T1000 (cell line): ENCODE measurements at places on chromosomes 2 and 18.

DNA sequence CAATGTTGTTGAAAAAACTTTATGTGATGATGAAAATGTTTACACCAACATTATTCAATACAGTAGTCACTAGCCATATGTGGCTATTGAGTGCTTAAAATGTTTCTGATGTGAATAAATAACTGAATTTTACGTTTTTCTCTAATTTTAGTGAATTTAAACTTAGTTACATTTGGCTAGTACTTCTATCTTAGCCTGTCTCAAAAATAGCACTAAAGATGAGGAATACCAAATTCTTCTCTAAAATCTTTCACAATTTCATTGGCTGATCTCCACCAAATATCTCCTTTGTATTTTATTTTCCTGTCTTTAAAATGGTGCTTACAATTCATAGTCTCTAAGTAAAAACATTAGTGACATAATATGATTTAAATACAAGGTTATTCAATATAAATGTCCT, 83.7 kb upstream of the RND3 start:
- DNase-seq: no peak

GRCh38 chr18:62017618-62018017, 124.8 kb upstream of the RNF152 start:
- DNase-seq: no peak

DNA sequence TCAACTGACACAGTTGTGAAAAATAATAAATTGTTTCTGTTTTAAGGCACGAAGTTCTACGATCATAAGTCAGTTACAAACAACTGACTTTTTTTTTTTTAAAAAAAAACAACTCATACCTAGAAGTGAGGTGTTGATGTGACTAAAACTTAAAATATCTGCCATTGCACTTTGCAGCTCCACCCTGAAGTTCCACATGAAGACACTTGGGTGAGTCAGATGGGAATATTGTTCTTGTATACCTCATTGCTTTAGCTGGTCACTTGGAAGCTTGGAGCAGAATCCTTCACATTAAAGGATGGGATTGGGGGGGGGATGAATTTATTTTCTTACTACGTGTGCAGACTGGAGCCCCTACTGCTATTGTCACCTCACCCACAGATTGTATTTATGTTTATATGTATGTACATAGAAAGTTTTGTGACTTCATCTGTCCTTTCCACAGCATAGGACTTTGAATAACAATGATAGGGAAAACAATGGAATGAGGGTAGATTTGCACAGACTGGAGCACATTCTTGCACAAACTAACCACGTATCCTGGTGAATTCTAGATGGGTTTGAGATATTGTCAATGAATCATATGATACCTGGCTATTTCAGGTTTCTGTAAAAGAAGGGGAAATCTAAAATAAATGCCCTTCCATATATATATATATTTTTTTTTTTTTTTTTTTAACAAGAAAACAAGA, 57.9 kb upstream of the ARHGAP15 start:
- DNase-seq: no peak

GRCh38 chr18:74994502-74995418, 214.2 kb downstream of the PTGR3 start:
- DNase-seq: no peak

DNA sequence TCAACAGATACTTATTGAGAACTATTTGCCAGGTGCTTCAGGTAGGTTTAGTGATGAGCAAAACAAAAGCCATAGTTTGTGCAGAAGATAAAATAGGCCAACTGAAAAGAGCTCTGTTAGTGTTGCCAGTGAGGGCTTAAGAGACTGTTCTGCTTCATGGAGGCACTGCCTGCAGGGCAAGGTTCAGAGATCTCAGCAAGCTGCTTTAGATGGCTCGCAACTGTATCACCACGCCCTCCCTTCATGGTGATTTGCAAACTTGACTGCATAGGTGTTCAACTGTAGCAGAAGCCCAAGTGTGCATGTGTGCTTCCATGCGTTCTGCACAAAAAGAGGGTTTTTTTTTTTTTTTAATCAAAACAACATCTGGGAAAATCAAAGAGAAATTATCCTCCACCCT, 84.5 kb downstream of the RAPH1 start:
- DNase-seq: no peak

DNA sequence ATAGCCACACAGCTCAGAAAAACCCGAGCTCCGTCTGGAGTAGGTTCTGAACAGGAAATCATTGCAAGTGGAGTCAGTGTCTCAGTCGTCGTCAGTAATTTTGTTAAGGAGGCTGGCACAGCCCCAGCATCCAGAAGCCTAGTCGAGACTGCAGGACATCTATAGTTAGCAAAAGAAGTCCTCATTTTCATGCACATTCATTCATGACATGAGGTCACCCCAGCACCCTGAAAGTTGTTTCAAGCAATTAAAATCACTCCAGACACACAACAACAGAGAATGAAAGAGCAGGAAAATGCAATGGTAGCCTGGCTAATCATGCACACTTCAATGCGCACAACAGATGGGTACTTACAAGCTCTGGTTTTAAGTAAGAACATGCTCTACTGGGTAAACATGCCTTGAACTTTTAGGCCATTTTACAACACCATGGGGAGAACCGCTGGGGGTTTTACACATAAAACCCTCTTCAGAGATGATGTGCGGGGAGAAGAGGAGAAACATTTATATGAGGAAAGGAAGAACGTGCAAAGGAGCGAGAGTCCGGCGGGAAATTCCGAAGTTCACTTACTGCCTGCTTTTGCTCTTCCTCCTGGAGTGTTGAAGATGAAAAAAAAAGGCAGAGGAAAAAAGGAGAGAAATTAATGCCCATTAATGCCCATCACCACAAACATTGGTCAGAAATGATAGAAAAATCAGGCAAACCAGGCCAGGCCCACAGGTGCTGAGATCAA, 77.4 kb upstream of the DNMT3A start:
- DNase-seq: no peak

GRCh38 chr2:8544786-8545694, 136.8 kb upstream of the ID2 start:
- peak; percentile 9 for DNase-seq

- DNase-seq: no peak
Measured at GRCh38 chr2:55999231-55999630, 75.6 kb upstream of the EFEMP1 start.

- DNase-seq: no peak
Measured at GRCh38 chr2:29238497-29238896, 123.3 kb downstream of the CLIP4 start.

DNA sequence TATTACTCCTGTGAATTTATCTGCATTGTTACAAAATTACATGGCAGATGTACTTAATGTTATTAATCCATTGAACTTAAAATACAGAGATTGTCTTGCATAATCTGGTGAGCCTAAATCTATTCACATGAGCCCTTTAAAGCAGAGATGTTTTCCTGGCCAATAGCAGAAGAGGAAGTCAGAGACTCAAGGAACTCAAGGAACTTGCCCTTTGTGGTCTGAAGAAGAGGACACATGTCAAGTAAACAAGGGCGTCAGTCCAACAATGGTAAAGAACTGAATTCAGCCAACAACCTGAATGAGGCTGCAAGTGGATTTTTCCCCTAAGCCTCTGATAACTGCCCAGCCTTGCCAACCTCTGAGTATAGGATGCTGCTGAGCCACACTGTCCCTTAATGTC, 356.3 kb upstream of the PKDCC start:
- no peak for DNase-seq

DNA sequence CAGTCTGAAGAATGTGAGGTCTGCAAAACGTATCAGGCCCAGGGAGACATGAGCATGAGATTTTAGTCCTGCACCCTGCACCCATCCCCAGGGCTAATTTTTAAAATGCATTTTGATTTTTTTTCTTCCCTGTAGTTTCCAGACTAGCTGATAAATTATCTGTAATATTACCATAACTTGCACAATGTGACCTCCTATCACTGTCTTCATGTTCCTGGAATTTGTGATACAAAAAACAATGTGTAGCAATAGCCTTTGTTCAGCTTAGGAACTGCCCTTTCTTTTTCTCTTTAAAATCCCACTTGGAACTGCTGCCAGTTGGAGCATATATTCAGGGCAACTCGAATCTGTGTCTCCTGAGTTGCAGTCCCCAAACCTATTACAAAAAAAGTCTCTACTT, 222.8 kb upstream of the HS6ST1 start:
- no peak for DNase-seq

- DNase-seq: no peak
Measured at GRCh38 chr2:33391529-33392255, 84.8 kb upstream of the RASGRP3 start.

- DNase-seq: no peak
Measured at GRCh38 chr2:88181511-88181910, 11.4 kb downstream of the THNSL2 start.

DNA sequence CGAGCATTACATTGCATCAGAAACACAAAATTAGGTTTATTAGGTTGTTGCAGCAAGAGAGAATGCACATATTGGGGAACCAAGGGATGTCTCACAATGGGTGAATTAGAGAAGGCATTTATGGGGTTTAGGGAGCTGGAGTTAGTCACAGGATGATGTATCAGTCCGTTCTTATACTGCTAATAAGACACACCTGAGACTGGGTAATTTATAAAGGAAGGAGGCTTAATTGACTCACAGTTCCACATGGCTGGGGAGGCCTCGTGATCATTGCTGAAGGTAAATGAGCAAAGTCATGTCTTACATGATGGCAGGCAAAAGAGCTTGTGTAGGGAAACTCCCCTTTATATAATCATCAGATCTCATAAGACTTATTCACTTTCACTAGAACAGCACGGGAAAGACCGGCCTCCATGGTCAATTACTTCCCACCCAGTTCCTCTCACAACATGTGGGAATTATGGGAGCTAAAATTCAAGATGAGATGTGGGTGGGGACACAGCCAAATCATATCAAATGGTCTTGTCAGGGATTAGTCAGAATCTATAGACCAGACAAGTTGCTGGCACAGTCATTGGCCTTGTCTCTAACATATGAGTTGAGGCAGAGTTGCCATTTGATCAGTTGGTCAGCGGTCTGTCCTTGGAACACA, 61.9 kb upstream of the RBMS1 start:
- no peak for DNase-seq

DNA sequence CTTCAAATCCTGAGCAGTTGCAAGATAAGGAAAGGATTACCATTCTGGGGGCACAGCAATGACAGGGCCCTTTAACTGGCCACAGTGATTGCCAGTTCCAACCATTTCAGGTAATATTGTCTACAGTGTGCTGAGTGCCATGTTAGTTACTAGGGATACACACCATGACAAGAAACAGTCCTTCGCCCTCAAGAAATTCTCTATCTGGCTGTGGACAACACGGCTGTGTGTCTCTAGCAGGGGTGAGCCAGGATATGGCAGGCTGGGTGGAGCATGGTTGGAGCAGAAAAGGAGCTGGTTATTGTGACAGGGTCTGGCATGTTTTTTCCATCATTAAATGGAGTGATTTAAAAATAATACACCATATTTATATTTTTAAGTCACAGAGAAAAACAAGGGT, 31.0 kb downstream of the TSPYL6 start:
- DNase-seq: no peak

- no peak for DNase-seq
Measured at GRCh38 chr2:221975151-221975550, 323.6 kb downstream of the PAX3 start.

- no peak for DNase-seq
Measured at GRCh38 chr18:7778181-7778580, 211.1 kb downstream of the PTPRM start.

DNA sequence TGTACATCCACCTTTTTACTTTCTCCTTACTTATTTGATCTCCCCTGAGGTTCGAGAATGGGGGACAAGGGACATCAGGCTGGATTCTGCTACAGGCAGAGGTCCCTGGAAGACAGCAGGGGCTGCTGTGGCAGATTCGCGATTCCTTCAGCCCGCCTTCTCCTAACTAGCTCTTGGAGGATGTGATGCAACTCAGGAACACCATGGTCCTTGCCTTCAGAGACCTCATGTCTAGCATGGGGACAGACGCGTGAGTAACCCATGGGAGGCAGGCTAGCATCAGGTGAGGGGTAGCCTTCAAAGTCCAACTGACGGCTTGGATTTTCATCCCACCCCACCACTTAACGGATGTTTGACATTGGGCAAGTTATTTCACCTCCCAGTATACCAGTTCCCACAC, 869 bp upstream of the TCF23 start:
- no peak for DNase-seq

DNA sequence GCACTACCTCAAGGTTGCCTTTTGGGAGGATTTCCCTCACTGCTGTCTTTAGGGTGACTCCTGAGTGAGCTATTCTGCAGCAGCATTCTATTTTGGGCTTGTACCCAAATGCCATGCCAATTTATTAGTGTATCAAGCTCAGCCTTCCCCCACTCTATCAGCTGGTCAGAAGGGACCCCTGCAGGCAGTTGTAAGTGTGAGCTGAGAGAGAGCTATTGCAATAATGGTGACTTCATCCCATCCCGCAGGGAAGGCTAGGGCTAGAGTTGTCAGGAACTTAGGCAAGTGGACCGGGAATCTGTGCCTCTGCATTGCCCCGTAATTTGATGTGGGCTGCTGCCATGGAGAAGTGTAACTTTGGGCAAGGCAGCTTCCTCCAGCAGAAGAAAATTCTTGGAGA, 1.8 kb upstream of the CRYGB start:
- DNase-seq: no peak

GRCh38 chr18:62612776-62613175, 90.0 kb downstream of the ZCCHC2 start:
- DNase-seq: no peak

- DNase-seq: no peak
Measured at GRCh38 chr2:63000801-63001200, 49.8 kb upstream of the OTX1 start.

DNA sequence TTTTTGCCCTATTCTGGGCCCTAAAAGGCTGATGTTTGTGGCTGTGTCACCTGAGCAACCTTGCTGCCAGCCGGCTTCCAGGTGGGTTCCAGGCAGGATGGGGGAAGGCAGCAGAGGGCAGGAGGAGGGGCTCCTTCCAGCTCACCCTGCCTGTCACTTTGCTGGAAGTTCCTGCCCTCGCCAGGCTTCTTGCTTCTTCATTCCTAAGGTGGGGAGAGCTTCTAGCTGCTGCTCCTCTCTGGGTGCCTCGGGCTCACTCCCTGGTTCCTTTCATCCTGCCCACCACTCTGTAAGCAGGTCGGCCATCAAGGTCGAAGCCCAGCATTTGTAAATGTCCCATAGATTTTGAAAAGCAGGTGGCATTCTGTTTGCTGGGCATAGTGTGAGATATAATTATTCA, 249.4 kb upstream of the HS6ST1 start:
- DNase-seq: no peak

GRCh38 chr18:73688851-73689711, 458.6 kb downstream of the FBXO15 start:
- DNase-seq: no peak

- no peak for DNase-seq
Measured at GRCh38 chr18:36513556-36513955, 216.0 kb downstream of the FHOD3 start.
